ENCODE measurements at places on chromosomes 7 and 10. TPM values are rescaled to one million over a fixed set of nuclear protein-coding genes. Genes with fewer than 3 reads are reported as not detected.

WASHC2C gene
- 42.9 TPM for total RNA-seq

PNLIPRP1 gene
- total RNA-seq: not detected

HPSE2 gene
- not detected for total RNA-seq

DNA sequence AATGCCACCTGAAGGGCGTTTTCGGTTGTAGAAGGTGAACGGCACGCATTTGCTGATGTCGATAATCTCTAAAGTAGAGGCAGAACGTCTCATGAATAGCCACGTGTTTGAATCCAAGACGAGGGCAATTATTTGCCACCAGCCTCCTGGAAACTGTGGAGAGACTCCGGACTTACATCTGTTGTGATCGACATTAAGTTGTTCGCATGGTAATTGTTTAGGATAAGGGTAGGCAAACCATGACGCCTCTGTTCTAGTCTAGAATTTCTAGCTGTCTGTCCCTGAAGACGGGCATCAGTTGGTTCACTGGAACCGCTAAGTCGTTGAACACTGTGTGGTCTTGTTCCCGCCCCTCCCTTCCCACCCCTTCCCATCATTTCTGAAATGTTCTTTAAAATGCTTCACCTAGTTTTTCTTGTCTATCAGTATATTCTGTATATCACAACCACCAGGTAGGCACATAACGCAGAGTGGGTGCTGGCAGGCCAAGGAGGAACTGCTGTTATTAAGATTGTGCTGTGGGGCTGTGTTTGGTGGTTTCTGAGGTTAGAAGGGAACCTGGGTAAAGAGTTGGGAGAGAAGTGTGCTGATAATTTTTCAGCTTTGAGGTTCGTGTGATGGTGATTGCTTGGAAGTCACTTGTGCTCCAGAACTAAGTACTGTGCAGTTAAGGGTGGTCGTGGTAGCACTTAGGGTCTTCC, 1.2 kb downstream of the UBE3C start:
- peak; percentile 49 for DNase-seq
- H3K4me1 ChIP-seq: peaks cover 44% of the 10 kb centered on the region

GRCh38 chr7:37815671-37816371, 32.6 kb upstream of the NME8 start:
- no peaks in the 10 kb centered on the region for H3K36me3 ChIP-seq
- peaks cover 22% of the 10 kb centered on the region for H3K4me1 ChIP-seq
- no peak overlapping the region for H3K27ac ChIP-seq

GRCh38 chr10:11783558-11783865, 39.6 kb upstream of the PROSER2 start:
- no peak overlapping the region for H3K4me3 ChIP-seq
- no peaks in the 10 kb centered on the region for H3K36me3 ChIP-seq
- no peaks in the 10 kb centered on the region for H3K4me1 ChIP-seq
- no peak overlapping the region for H3K27ac ChIP-seq
- peaks cover 3% of the 10 kb centered on the region for H3K27me3 ChIP-seq
- no peak for DNase-seq

- no peak overlapping the region for H3K27ac ChIP-seq
- H3K4me3 ChIP-seq: no peak overlapping the region
- H3K36me3 ChIP-seq: peaks cover 5% of the 10 kb centered on the region
- no peaks in the 10 kb centered on the region for H3K27me3 ChIP-seq
- peaks cover 16% of the 10 kb centered on the region for H3K4me1 ChIP-seq
- no peak for DNase-seq
These were observed 10.6 kb upstream of the UPP1 start for GRCh38 chr7:48078470-48078869.

- H3K36me3 ChIP-seq: peaks cover 3% of the 10 kb centered on the region
- no peak overlapping the region for H3K27ac ChIP-seq
- H3K4me1 ChIP-seq: peaks cover 7% of the 10 kb centered on the region
- H3K4me3 ChIP-seq: no peak overlapping the region
- DNase-seq: no peak
These were observed 4.2 kb upstream of the HOXA10 start for GRCh38 chr7:27178366-27178765.

GRCh38 chr7:15707570-15707969, 21.1 kb upstream of the MEOX2 start:
- no peak overlapping the region for H3K27ac ChIP-seq
- no peak for DNase-seq
- H3K4me1 ChIP-seq: peaks cover 4% of the 10 kb centered on the region
- H3K4me3 ChIP-seq: no peak overlapping the region
- H3K27me3 ChIP-seq: no peaks in the 10 kb centered on the region

DNA sequence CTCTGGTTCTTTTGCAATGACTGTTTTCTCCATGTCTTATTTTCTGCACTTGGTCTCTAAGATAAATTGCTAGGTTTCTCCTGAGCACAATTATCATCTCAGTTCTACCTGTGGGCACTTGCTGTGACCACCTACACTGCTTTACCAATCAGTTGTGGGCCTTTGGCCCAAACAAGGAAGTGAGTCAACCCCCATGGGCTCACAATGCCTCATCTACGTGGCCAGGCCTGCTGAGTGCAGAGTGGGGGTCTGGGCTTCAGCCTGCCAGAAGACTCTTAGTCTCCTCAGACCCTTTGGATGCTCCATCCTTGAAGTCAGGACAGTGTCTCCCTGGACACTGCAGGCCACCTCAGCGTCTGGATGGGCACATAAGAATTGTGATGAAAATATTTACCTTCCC, 20.3 kb downstream of the SCART1 start:
- peaks cover 35% of the 10 kb centered on the region for H3K4me1 ChIP-seq
- no peak overlapping the region for H3K4me3 ChIP-seq
- peak; percentile 14 for DNase-seq

DNA sequence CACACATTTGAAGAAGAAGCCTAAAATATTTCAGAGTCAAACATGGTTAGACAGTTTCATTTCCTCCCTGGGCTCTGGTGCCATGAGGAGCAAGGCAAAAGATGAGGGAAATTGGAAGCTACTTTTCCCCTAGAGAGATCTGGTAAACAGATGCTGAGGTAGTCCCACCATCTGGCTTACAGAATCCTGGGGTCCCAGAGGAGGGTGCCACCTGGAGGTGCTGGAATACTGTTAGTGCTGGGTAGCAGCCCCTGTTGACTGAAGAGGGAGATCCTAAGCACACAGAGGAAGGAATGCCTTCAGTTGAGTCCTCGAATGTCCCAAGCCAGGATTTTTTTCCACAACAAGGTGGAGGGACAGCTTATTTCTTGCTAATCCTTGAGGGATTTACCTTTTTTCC, 160.1 kb downstream of the FZD1 start:
- no peak for DNase-seq
- H3K4me3 ChIP-seq: no peak overlapping the region
- no peaks in the 10 kb centered on the region for H3K36me3 ChIP-seq

GRCh38 chr7:106071999-106072714, 40.0 kb downstream of the SYPL1 start:
- peaks cover 79% of the 10 kb centered on the region for H3K4me1 ChIP-seq
- H3K36me3 ChIP-seq: peaks cover 3% of the 10 kb centered on the region
- peak overlapping the region; percentile 76 for H3K4me3 ChIP-seq
- no peaks in the 10 kb centered on the region for H3K27me3 ChIP-seq
